ENCODE measurements at places on chromosomes 1 and 21.

DNA sequence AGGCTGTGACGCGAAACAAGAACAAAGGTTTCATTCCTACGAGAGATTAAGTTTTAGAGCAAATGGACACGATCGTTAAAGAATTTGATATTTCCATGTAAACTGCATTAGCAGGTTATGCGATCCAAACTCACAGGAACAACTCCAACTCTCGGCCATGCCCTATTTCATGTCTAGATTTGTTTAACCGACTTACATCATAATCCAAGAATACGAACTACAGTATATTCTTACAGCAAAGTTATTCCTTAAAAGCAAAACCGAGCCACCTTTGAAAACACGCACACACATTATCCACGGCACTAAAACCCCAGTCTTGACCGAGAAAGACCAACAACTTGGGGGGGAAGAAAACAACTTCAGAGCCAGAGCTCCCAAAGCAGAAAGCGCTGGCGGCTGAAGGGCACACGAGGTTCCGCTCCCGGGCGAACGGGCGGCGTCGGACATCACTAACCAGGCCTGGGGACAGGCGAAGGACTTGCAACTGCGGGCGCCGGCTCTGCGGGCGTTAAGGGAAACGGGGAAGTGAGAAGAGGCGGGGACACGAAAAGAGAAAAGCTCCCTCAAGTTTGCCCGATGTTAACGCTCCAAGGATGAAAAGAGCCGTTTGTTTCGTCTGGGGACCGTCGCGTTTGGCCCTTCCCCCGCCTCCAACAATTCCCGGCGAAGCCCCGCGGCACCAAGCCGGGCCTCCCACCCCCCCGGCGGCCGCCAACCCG, 690 bp downstream of the B3GALNT2 start:
- DNase-seq, result peak; percentile 76

GRCh38 chr1:9331558-9332346, 39.1 kb downstream of the SPSB1 start:
- DNase-seq, result no peak

DNA sequence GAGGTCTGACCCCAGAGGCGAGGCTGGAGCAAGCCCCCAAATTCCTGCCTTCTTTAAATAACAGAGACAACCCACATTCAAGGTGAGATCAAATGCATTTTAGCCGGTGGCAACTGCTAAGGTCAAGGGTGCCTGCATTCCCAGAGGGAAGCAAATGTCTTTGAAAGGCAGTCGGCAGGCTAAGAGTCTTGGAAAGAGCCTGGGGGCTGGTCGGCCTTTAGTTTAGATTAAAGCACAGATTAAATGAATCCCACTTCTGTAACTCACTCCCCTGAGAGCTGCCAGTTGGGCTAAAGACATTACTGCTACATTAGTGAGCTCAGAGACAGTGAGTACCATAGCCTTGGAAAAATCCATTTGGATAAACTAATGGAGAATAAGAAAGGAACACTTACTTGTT, 59.2 kb downstream of the HTR6 start:
- DNase-seq, result no peak

- no peak for DNase-seq
Observed at GRCh38 chr1:219359126-219359525, 185.4 kb downstream of the LYPLAL1 start.

- DNase-seq, result no peak
Observed at GRCh38 chr1:87735750-87736149, 407.1 kb downstream of the LMO4 start.

- DNase-seq, result no peak
Observed at GRCh38 chr1:156841295-156841855, 17.5 kb downstream of the INSRR start.

DNA sequence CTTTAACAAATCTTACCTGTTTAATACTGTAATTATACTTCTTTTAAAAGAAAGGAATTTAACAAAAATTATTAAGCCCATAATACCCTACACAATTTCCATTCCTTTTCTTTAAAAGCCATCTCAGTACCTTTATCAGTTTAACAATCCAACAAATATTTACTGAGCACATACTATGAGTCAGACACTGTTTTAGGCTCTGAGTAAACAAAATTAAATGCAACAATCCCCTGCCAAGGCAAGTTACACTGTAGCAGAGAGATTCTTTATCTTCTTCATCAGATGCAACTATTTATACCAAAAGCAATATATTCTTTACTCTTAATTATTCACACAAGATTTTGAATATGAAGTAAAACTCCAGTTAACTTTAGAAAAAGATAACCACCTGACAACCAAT, 12.0 kb downstream of the DENND1B start:
- no peak for DNase-seq

DNA sequence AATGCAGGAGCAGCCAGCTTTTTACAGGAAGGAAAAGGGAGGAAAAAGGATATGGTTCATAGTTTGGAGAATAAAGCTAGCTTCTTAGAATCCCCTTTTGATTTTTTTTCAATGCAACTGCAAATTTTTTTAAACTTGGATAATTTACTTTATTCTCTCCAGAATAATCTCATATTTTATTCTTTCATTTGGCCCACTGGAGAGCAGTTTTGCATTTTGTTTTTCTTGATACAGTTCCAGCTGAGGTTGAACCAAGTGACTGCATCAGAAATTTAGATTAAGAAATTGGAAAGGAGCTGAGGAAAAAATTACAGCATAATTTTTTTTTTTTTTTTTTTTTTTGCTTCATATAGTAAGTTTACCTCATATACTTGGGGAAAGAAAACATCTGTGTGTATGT, 22.8 kb downstream of the GABPA start:
- DNase-seq, result peak; percentile 92

GRCh38 chr1:222182641-222183040, 365.3 kb downstream of the HHIPL2 start:
- DNase-seq, result no peak

GRCh38 chr1:246795906-246796694, 71.9 kb downstream of the SCCPDH start:
- DNase-seq, result no peak

GRCh38 chr1:207455183-207455754, 1.1 kb downstream of the CR2 start:
- no peak for DNase-seq

- no peak for DNase-seq
Observed at GRCh38 chr1:32126770-32127169, 18.9 kb downstream of the KPNA6 start.

DNA sequence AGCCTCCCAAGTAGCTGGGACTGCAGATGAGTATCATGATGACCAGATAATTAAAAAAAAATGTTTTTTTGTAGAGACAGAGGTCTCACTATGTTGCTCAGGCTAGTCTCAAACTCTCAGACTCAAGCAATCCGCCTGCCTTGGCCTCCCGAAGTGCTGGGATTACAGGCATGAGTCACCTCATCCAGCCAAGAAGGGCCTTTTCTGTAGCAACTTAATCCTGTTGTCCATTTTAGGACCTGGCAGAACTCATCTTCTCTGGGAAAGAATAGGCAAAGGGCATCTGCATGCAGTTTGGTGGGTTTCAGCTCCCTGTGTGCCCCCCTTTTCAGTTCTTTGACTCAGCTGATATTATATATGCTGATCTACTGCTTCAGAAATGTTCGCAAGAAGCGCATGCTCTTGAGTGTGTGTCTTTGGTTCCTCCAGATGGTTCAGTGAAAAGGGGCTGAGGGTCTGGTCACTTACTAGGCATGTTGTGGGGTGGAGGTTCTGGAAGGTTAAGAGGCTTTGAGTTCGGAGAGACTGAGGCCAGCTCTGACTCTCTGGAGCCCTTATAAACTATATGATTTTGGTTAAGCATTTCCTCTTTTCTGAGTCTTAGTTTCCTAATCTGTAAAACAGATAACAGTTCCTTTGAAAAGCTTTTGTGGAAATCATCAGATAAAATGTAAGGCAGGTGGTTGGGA, 19.4 kb upstream of the SRSF4 start:
- DNase-seq, result no peak

DNA sequence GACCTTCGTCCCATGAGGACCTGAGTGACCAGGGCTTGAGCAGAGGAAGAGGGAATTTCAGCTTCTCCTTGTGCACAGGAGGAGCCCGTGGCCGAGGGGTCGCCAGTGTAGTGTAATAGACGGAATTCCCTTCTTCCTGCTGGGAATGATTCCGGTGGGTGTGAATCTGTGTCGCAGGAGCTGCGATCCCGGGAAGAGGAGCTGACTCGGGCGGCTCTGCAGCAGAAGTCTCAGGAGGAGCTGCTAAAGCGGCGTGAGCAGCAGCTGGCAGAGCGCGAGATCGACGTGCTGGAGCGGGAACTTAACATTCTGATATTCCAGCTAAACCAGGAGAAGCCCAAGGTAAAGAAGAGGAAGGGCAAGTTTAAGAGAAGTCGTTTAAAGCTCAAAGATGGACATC, 34.4 kb downstream of the MAP3K21 start:
- DNase-seq, result peak; percentile 9

- DNase-seq, result peak; percentile 48
Observed at GRCh38 chr1:199174336-199174735, 535.5 kb downstream of the PTPRC start.

DNA sequence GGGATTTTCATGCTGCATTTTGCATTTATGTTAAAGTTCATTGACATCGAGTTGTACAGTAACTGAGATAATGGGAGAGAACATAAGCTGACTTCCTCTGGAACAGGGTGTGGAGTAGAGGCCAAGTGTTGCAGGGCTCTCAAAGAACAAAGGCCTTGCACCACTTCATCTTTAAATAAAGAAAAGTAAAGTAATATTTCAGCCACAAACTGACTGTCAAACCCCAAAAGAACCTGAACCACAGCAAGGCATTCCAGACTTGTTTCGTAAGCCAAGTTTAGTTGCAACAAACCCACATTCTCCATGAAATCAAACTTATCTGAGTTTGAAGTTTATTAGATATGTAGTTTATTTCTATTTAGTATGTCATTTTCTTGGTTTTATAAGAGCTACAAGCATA, 19.1 kb upstream of the HMGCS2 start:
- peak; percentile 30 for DNase-seq

GRCh38 chr1:19044975-19045831, 88.7 kb upstream of the IFFO2 start:
- no peak for DNase-seq

- no peak for DNase-seq
Observed at GRCh38 chr1:18955131-18955440, 1.4 kb downstream of the IFFO2 start.

DNA sequence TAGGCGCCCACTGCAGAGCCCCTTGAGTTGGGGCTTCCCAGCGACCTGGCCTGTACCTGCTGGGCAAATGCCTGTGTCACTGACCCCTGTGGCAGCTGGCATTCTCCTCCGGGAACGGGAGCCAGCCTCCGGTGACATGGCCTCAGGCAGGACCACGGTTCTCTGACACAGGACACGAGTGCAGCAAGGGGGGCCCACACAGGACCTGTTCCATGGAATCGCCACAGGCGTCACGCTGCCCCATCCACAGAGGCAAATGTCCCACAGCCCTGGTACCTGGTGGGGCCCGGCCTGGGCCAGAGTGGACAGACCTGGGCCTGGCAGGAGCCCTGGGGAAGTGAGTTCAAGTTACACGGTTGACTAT, 2.6 kb downstream of the ITGB2 start:
- no peak for DNase-seq

- no peak for DNase-seq
Observed at GRCh38 chr1:29482991-29483390, 246.7 kb downstream of the PTPRU start.

- DNase-seq, result no peak
Observed at GRCh38 chr1:207654320-207654719, 9.4 kb downstream of the CR1L start.

DNA sequence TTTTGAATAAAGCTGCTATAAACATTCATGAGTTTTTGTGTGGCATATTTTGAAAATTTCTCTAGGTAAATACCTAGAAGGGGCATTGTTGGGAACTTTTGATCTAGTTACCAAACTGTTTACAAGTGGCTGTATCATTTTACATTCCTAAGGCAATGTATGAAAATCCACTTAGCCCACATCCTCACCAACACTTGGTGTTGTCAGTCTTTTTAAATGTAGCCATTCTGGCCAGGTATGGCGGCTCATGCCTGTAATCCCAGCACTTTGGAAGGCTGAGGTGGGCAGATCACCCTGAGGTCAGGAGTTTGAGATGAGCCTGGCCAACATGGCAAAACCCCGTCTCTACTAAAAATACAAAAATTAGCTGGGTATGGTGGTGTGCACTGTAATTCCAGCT, 5.9 kb upstream of the KCNE2 start:
- DNase-seq, result no peak

DNA sequence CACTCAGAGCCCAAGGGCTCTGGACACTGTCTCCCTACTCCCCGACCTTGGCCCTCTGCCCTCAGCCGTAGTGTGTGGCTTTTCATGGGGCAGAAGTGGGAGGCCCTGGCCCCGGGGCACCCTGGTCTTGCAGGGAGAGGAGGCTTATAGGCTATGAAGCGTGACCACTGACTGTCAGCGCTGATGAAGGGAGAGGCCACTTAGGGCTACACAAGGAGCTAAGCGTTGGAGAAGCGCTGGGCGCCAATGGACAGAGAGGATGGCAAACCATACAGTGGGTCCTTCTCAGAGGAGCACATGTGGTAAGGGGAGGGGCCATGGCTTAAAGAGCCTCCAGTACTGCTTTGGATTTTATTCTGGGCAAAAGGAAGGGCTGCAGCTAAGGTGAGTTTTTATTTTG, 7.9 kb downstream of the CRABP2 start:
- DNase-seq, result no peak

GRCh38 chr1:179857009-179857408, 20.6 kb downstream of the TOR1AIP2 start:
- DNase-seq, result no peak

- no peak for DNase-seq
Observed at GRCh38 chr21:34020983-34021553, 52.3 kb upstream of the MRPS6 start.

- DNase-seq, result no peak
Observed at GRCh38 chr1:178174539-178174938, 80.6 kb downstream of the RASAL2 start.

DNA sequence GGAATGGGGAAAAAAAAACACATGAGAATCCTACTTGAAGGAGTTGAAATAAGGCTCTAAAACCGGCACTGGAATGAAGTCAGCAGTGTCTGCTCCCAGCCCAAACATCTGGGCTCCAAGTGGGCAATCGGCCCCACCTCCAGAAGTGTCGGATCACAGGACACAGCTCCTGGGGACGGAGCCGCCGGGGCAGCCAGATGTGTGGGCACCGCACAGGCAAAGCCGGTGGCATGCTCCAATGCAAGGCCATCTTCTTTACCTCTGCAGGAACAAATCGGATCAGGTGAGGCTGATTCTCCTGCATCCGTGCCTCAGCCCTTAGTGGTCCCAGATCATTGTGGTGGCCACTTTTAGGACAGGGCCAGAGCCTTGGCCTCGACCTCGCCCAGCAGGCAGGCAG, 156.7 kb downstream of the PRDM16 start:
- no peak for DNase-seq

DNA sequence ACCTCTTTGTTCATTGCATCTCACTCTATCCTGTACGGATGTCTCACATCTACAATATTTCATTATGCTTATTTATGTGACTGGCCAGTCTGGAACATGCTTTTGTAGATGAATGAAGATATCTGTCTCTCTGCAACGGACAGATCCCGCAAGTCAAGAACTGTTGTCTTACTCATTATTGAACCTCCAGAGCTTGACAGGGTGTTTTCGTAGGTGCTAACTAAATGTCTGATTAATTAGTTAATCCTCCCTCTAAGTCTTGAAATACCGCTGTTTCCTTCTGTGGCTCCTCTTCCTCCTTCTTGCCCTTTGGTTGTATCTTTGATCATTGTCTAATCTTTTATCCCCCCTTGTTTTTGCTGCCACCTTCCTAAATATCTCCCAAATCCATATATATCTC, 3.2 kb upstream of the C1orf162 start:
- DNase-seq, result no peak

Data from muscle of leg (tissue), 16 donors.